ENCODE measurements at places on chromosomes 16 and 17. TPM values are rescaled to one million over a fixed set of nuclear protein-coding genes. Genes with fewer than 3 reads are reported as not detected.

The ABCA6 gene
- not detected for total RNA-seq

The BCL6B gene
- total RNA-seq: not detected

The NPIPB8 gene
- total RNA-seq: 1.7 TPM

The CSH1 gene
- total RNA-seq: not detected

The DNAH2 gene
- total RNA-seq: not detected

The RPGRIP1L gene
- 1.5 TPM for total RNA-seq

The CRYBA1 gene
- not detected for total RNA-seq

The STH gene
- not detected for total RNA-seq

The RHBDL3 gene
- total RNA-seq: not detected

The CALB2 gene
- total RNA-seq: not detected

The HOXB13 gene
- total RNA-seq: not detected

The GPR179 gene
- total RNA-seq: not detected

The KRTAP1-1 gene
- total RNA-seq: not detected

The G6PC1 gene
- not detected for total RNA-seq

The GPR139 gene
- total RNA-seq: not detected

The P3H4 gene
- 1.0 TPM for total RNA-seq

The PIK3R6 gene
- total RNA-seq: 0.56 TPM

The SCNN1B gene
- total RNA-seq: not detected

The RDM1 gene
- 0.27 TPM for total RNA-seq

The CCDC78 gene
- total RNA-seq: 5.5 TPM

The SLC6A4 gene
- total RNA-seq: not detected

The SCARF1 gene
- 0.25 TPM for total RNA-seq

The TIMP2 gene
- 9.4 TPM for total RNA-seq

The EZH1 gene
- 63.4 TPM for total RNA-seq

The MT4 gene
- total RNA-seq: not detected

The TNFRSF12A gene
- 2.5 TPM for total RNA-seq

The PRSS33 gene
- not detected for total RNA-seq

All from CD8-positive, alpha-beta T cell (primary cell).